ENCODE measurements at places on chromosomes 2 and 18.

- DNase-seq: no peak
These were observed 157.2 kb downstream of the DDX1 start for GRCh38 chr2:15748736-15749323.

- no peak for DNase-seq
These were observed 93.6 kb upstream of the UBXN4 start for GRCh38 chr2:135647836-135648579.

GRCh38 chr2:15693926-15694588, 102.4 kb downstream of the DDX1 start:
- no peak for DNase-seq

- DNase-seq: no peak
These were observed 6.1 kb upstream of the LAMA3 start for GRCh38 chr18:23683155-23683554.

DNA sequence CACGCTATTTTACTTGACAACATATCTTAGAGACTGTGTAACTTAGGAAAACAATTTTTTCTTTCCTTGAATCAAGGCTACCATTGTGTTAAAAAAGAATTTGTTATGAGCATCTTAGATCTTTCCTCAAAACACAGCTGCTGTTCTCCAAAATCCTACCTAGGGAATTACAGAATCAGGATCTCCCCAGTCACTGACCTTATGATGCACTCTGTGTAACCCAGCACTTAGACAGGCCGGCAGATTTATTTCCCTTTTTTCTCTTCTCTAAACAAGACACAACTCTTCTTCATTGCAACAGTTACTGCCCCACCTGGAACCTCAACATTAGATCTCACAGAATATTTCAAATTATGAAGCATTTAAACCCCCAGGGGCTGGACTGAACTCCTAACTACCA, 13.5 kb upstream of the C2orf15 start:
- DNase-seq: no peak

DNA sequence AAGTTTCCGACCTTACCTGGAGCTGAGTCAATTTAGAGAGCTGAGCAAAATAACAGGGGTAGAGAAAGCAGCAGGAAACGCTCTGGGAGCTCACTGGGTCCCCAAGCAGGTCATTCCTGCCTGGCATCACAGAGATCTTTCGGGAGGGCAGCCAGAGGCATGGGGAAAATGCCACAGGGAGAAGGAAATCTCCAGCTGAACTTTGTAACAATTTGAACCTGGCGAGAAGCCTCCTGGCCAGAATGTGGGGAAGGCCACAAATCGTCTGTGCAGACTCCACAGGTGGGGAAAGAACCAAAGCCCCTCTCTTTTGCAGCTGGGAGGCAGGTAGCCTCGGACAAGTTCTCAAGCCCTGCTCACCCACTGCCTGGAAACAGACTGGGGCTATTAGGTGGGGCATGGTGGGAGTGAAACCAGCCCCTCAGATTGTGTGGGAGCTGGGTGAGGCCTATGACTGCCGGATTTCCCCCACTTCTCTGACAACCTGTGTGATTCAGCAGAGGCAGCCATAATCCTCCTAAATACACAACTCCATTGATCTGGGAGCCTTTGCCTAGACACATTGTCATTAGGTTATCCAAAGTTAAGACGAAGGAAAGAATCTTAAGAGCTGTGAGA, 53.9 kb downstream of the INO80D start:
- no peak for DNase-seq

GRCh38 chr18:48022531-48023329, 92.3 kb upstream of the SMAD2 start:
- peak; percentile 49 for DNase-seq

GRCh38 chr2:75608684-75609333, 37.8 kb upstream of the MRPL19 start:
- DNase-seq: peak; percentile 6

GRCh38 chr2:158546412-158547144, 89.8 kb downstream of the PKP4 start:
- no peak for DNase-seq

GRCh38 chr2:157620956-157621355, 7.7 kb downstream of the ACVR1C start:
- DNase-seq: no peak

- DNase-seq: no peak
These were observed 92.3 kb downstream of the GYPC start for GRCh38 chr2:126748188-126748760.

DNA sequence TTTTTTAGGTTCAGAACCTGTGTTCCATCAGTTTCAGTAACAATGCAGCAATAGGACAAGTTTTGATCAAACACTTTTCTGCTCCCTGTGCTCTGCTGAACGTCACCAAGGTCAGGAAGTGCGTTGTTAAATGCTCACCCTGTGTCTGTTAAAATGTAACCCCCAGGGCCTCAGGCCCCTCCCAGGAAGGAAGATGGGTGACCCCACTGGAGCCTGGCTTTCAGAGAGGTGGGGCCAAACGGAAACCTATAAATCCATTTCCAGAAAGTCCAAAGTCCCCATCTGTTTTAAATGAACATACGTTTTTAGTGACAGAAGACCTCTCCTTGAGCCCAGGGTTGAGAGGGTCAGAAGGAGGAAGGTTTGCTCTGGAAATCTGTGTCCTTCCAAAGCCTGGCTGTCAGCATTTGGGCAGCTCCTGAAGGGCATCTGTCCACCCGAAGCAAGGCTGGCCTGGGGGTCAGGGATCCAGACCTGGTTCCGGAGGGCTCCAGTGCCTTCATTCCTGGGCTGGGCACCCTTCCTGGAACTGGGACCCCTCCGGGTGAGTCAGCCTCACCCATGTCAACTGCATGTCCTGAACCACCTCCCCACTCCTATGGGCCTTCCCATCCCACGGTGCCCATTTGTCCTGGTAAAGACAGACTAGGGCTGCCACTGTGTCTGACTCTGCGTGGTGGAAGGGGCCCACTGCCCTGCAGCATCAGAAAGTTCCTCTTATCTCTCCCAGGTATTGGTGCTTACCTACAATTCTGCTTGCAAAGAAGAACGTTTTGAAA, 117.4 kb upstream of the COPS8 start:
- no peak for DNase-seq

DNA sequence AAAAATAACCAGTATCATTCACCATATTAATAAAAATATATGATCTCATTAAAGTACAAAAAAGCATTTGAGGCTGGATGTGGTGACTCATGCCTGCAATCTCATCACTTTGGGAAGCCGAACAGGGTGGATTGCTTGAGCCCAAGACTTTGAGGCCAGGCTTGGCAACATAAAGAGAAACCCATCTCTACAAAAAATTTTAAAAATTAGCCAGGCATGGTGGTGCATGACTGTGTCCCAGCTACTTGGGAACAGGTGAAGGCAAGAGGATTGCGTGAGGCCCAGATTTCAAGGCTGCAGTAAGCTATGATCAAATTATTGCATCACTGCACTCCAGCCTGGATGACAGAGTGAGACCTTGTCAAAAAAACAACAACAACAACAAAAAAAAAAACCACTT, 75.9 kb downstream of the RAD51AP2 start:
- DNase-seq: no peak

DNA sequence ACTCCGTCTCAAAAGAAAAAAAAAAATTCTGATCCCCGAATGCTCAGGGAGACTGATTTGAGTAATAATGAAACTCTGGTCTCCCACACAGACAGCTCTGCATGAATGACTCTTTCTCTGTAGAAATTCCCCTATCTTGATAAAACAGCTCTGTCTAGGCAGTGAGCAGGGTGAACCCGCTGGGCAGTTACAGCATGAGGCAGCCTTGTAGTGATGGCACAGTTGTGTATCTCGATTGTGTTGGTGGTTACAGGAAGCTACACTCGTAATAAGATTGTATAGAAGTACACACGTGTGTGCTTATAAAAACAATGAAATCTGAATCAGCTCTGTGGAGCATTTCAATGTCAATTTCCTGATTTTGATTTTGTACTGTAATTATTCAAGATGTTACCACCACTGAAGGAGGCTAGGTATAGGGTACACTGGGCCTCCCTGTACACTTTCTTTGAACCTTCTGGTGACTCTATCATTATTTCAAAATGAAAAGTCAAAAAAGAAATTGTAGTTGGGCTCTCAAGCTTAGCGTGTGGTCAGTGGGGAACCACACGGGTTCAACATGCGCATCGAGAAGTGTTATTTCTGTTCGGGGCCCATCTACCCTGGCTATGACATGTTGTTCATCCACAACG, 34.9 kb upstream of the ATP8B1 start:
- DNase-seq: no peak

- no peak for DNase-seq
These were observed 106.3 kb downstream of the SLC4A3 start for GRCh38 chr2:219733746-219734145.

GRCh38 chr2:192117705-192118104, 77.0 kb downstream of the TMEFF2 start:
- no peak for DNase-seq

GRCh38 chr2:213234641-213235040, 49.6 kb upstream of the SPAG16 start:
- DNase-seq: no peak

Measured in LNCaP clone FGC (cell line).